ENCODE measurements at places on chromosomes 6 and 20. TPM values are rescaled to one million over a fixed set of nuclear protein-coding genes. Genes with fewer than 3 reads are reported as not detected.

DNA sequence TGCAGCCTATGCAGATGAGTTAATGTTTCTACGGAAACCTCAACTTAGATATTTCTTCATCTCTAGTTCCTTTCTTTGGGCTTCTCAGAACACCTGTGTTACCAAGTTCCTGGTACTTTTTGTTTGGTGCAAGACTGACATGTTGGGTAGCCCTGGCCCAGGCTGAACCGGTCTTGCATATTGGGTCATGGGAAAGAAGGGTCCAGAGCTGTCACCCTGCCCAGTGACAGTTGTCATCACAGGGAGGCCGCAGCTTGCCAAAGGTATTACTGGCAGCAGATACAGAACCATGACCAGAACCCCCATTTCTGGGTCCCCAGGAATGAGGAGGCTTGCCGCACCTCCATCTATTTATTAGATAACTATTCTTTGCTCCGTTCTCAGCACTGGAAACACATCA is 40.2 kb downstream of the PDYN start:
- H3K4me3 ChIP-seq, result no peak overlapping the region
- H3K4me1 ChIP-seq, result no peaks in the 10 kb centered on the region
- H3K27ac ChIP-seq, result no peak overlapping the region
- DNase-seq, result no peak
- H3K27me3 ChIP-seq, result peaks cover 14% of the 10 kb centered on the region

ADAM33 gene
- not detected for total RNA-seq

FRMD1 gene
- 0.09 TPM for total RNA-seq

DNA sequence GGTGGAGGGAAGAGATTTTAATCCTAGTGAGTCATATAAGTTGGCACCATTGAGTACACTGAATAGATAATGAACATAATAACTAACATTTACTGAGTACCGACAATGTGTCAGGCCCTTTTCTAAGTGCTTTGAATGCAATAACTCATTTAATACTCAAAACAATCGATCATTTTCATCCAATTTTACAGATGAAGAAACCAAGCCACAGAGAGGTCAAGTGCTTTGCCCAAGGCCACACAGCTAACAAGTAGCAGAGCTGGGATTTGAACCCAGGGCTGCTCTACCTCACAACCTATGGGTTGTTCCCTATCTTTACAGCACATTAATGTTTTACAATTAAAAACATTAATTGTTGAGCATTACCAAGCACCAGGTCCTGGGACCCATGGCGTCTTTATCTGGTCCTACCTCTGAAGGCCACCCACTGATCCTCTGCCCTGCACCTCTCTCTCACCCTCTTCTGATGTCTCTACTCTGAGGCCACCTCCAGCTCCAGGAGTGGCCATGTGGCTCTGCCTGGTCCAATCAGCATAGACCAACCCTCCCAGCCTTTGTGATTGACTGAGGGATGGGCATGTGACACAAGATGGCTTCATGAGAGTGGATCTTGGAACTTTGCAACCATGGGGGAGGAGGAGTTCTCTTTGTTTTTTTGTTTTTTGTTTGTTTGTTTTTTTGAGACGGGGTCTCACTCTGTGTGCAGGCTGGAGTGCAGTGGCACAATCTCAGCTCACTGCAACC is 83.9 kb downstream of the KCNB1 start:
- DNase-seq, result no peak
- H3K27ac ChIP-seq, result no peak overlapping the region
- peaks cover 13% of the 10 kb centered on the region for H3K27me3 ChIP-seq

FOXA2 gene
- total RNA-seq, result not detected

DNA sequence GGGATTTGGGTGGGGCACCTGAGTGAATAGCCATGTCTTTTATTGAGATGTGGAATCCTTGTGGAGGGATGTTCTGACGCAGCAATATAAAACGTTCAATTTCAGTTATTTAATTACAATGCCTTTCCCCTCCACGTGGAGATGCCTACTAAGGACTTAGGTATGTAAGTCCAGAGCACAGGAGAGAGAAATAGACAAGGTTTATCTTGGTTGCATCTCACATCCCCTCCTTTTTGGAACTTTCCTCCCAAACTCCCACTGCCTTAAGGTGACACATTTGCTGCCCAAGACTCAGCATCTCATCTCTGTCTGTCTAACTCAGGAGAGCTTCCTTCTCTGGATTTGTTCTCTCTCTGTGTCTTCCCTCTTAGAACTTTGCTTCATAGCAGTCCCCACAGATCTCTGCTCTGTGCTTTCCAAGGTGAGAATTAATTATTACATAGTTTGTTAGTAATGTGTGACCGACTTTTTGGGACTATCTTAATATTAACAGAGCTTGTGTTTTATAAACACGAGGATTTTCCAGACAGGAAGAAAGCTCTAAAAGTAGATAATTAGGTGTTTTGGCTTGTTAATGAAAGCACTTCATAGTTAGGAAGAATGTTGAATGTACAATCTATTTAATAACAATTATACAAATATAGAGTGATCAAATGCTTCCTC is 52.6 kb downstream of the COL19A1 start:
- H3K4me3 ChIP-seq, result no peak overlapping the region
- no peaks in the 10 kb centered on the region for H3K36me3 ChIP-seq
- DNase-seq, result no peak
- H3K27me3 ChIP-seq, result no peaks in the 10 kb centered on the region

- no peak overlapping the region for H3K27ac ChIP-seq
- peaks cover 23% of the 10 kb centered on the region for H3K27me3 ChIP-seq
- H3K4me3 ChIP-seq, result no peak overlapping the region
- peaks cover 9% of the 10 kb centered on the region for H3K4me1 ChIP-seq
- DNase-seq, result no peak
- H3K36me3 ChIP-seq, result no peaks in the 10 kb centered on the region
Measured at GRCh38 chr6:36350681-36351571, 14.2 kb upstream of the BNIP5 start.

TGM3 gene
- not detected for total RNA-seq

DNA sequence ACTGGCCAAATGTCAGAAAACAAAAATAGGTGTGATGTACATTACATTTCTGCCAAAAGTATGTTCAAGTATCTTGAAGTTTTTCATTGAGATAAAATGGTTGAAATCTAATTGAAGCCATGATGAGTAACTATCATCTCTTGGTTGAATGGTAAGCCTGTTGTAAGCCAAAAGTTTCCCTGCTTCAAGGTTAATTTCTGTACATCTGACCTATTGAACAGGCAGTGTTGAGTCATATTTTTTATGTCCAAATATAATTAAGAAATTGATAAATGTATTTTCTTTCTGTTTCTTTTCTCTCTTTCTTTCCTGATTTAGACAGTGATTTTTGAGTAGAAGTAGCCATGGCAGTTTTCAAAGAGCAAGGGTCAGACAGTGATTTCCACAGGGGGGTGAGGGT is 4.4 kb downstream of the RREB1 start:
- no peak for DNase-seq
- peaks cover 4% of the 10 kb centered on the region for H3K36me3 ChIP-seq
- H3K4me1 ChIP-seq, result peaks cover 73% of the 10 kb centered on the region
- peak overlapping the region; percentile 6 for H3K27ac ChIP-seq

DNA sequence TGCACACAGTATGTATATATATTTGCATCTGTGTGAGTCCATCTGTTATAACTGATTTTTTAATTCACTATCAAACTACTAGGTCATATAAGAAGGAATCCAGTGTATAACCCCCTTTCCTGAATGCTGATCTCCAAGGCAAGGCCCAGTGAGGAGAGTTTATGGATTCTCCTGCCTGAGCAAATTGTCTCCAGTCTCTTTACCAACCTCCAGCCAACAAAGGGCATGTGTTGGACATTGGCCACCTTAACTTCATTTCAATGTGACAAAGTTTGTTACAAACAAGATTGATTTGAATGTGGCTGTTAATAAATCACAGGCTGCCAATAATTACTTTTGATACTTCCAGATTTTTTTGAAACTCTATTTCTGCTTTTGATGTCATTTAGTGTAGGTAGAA is 191.6 kb downstream of the HAO1 start:
- H3K36me3 ChIP-seq, result no peaks in the 10 kb centered on the region
- H3K4me1 ChIP-seq, result no peaks in the 10 kb centered on the region
- no peak overlapping the region for H3K4me3 ChIP-seq
- H3K27me3 ChIP-seq, result no peaks in the 10 kb centered on the region
- no peak for DNase-seq

- no peak overlapping the region for H3K27ac ChIP-seq
- H3K36me3 ChIP-seq, result peaks cover 1% of the 10 kb centered on the region
- H3K4me1 ChIP-seq, result no peaks in the 10 kb centered on the region
- no peak overlapping the region for H3K4me3 ChIP-seq
- peaks cover 41% of the 10 kb centered on the region for H3K27me3 ChIP-seq
- no peak for DNase-seq
Measured at GRCh38 chr6:46061497-46061896, 45.8 kb upstream of the CLIC5 start.

- H3K27me3 ChIP-seq, result no peaks in the 10 kb centered on the region
- no peaks in the 10 kb centered on the region for H3K4me1 ChIP-seq
- no peaks in the 10 kb centered on the region for H3K36me3 ChIP-seq
- DNase-seq, result no peak
- no peak overlapping the region for H3K4me3 ChIP-seq
Measured at GRCh38 chr6:74256781-74257180, 560.8 kb downstream of the CD109 start.

GRCh38 chr6:81634155-81634880 is 118.2 kb downstream of the TENT5A start:
- no peak overlapping the region for H3K4me3 ChIP-seq
- no peaks in the 10 kb centered on the region for H3K36me3 ChIP-seq
- no peaks in the 10 kb centered on the region for H3K27me3 ChIP-seq
- no peak for DNase-seq

NKX2-2 gene
- total RNA-seq, result not detected

LGSN gene
- 0.32 TPM for total RNA-seq

DNA sequence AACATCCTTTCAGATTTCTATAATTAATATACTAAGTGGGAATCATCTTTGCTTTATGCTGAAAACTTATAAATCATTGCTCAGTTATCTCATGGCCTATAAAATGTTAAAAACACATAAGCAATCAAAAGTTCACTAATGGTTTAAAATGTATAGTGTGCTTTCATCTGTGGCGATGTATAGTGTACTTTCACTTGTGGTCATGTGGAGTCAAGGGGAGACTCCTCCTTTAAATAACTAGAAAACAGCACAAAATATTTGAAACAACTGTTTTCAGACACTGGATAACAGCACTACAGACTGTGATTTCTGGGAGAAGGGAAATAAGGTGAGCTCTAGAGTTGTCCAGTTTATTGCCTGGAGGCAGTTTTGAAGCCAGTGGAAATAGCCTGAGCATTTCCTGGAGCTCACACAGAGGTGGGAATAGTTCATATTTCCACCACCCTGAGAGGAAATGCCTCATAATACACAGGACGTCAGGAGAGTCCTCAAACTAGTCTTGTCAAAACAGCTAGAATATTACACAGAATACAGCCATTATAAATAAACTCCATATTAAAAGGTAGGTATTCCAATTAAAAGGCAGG is 89.4 kb downstream of the CEP162 start:
- no peak overlapping the region for H3K4me3 ChIP-seq
- H3K36me3 ChIP-seq, result peaks cover 2% of the 10 kb centered on the region
- H3K27ac ChIP-seq, result no peak overlapping the region
- no peaks in the 10 kb centered on the region for H3K4me1 ChIP-seq
- no peaks in the 10 kb centered on the region for H3K27me3 ChIP-seq

DNA sequence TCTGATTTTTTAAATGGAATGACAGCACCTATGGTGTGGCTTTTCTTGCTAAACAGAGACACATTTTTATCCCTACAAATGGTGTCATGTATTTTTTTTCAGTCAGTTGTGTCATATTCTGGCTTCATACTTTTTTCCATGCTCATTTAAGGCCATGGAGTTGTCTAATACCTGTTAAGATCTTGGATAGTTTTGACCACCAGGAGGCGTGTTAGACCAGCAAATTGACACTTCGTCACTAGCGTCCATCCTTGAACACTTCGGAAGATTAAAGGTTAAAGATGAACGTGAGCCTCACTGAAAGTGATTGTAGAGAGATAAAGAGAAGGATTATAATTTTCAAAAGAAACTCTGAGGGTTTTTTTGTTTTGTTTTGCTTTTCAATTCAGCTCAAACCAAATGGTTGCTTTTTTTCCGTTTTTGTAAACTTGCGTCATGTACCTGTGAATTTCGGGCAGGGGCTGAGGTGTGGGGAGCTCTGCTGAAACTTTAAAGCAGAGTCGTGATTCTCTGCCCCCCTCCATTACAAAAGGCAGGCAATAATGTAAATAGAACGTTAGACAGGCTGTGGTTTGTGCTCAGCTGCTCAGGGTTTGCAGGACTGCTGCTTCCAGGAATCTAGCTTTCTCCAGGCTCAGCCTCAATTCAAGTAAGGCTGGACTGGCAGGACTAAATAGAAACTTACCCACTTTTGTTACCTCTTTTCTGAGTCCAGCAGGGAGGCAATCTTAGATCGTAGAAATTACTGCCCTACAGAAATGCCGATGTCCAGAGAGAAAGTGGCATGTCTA is 245.1 kb downstream of the FOXA2 start:
- H3K4me1 ChIP-seq, result no peaks in the 10 kb centered on the region
- H3K36me3 ChIP-seq, result no peaks in the 10 kb centered on the region
- peaks cover 20% of the 10 kb centered on the region for H3K27me3 ChIP-seq

SLPI gene
- total RNA-seq, result not detected

TMEM239 gene
- total RNA-seq, result not detected

DNA sequence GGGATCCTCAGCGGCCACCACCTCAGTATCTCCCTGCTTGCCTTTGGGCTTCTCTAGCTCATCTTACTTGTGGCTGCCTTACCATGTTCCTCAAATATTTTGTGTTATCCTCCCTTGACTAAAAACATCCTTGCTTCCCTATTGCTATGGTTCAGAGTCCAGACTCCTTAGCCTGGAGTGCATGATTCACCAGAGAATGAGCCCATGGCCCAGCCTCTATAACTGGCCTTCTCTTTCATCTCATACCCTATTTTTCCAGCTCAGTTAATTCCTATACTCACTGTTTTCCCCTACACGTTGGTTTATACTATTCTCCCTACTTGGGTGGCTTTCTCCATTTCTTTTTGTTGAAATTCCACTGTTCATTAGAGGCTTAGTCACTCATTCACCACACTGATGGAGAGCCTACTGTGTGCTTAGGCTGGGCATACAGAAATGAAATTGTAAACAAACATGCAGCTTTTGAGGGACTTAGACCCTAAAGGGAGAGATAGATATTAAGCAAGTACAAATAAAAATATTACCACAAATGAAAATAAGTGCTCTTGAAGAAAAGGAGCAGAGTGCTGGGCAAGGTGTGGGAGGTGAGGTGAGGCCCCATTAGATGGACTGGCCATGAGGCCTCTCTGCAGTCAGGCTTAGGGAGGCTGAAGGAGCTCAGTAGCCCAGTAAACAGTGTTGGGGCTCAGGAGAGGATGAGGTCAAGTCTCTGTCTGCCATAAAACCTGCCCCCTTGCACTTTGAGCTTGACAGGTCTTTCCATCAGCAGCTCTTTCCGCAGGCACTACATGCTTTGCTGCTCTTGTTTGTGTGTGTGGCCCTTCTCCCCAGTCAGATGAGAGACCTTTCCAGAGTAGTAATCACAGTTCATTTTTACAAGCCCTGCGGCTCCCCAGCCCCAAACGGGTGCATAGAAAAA is 109.3 kb downstream of the TCP11 start:
- DNase-seq, result no peak
- no peak overlapping the region for H3K27ac ChIP-seq
- no peak overlapping the region for H3K4me3 ChIP-seq
- H3K4me1 ChIP-seq, result no peaks in the 10 kb centered on the region

Measured in activated T-cell treated with anti-CD3 and anti-CD28 coated beads, Interleukin-2, amount 50 U/mL, for 72 hours (primary cell).